SJSA1 (cell line): ENCODE measurements at places on chromosomes 5 and 9.

- no peak for DNase-seq
These were observed 44.3 kb downstream of the EPB41L4A start for GRCh38 chr5:112374818-112375217.

GRCh38 chr9:16138561-16139491 is 586.0 kb downstream of the CCDC171 start:
- DNase-seq, result no peak

DNA sequence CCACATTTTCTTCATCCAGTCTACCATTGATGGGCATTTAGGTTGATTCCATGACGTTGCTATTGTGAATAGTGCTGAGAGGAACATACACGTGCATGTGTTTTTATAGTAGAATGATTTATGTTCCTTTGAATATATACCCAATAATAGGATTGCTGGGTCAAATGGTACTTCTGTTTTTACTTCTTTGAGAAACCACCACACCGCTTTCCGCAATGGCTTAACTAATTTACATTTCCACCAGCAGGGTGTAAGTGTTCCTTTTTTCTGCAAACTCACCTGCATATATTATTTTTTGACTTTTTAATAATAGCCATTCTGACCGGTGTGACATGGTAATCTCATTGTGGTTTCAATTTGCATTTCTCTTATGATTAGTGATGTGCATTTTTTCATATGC is 82.2 kb upstream of the RFX3 start:
- DNase-seq, result no peak

- DNase-seq, result no peak
These were observed 17.7 kb downstream of the STK10 start for GRCh38 chr5:172170251-172170701.

GRCh38 chr9:131863306-131863896 is 123.5 kb upstream of the RAPGEF1 start:
- no peak for DNase-seq

DNA sequence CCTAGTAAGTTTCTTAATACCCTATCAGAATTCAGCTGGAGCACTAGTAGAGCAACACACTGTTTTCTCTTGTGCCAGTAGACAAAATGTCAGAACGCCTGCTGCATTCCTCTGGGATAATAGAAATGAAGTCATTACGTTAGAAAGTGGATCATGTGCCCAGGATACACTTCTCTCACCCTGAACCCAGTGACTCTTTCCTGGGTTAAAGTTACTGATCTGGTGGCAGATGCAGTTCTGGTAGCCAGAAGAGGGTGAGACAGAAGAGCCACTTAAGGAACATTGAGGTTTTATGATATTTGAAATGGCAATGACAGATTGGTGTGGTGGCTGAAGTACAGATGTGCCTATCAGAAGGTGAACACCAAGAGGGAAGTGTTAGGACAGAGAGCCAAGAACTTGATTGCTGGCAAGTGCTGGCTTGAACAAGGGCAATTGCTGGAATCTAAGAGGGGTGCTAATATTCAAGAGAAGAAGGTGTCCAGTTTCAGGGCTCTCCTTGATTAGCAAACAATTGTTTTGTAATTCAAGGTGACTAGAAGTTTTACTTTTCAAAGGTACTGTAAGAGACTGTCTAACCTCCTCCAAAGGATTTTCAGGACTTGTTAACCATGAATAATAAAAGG is 93.7 kb upstream of the ERBIN start:
- no peak for DNase-seq

GRCh38 chr5:169229342-169229892 is 71.5 kb downstream of the SLIT3 start:
- DNase-seq, result no peak

DNA sequence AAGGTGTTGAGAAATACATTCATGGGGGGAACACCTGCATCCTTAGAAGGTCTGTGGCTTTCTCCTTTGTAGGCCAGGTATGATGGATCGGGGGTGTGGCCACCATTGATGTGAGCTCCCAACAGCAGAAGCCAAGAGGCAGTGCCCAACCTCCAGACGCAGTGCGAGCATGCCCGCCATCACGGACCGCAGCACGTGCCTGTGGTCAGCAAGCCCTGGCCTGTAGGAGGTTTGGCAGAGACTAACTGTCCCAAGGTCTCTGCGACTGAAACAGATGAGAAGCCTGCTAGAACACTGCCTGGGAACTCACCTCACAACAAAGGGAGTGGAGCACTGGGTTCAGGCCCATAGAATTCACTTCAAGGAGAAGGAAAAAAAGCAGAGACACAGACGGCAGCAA is 31.9 kb upstream of the ZNF354A start:
- no peak for DNase-seq

GRCh38 chr5:178555771-178556211 is 34.4 kb downstream of the COL23A1 start:
- no peak for DNase-seq

DNA sequence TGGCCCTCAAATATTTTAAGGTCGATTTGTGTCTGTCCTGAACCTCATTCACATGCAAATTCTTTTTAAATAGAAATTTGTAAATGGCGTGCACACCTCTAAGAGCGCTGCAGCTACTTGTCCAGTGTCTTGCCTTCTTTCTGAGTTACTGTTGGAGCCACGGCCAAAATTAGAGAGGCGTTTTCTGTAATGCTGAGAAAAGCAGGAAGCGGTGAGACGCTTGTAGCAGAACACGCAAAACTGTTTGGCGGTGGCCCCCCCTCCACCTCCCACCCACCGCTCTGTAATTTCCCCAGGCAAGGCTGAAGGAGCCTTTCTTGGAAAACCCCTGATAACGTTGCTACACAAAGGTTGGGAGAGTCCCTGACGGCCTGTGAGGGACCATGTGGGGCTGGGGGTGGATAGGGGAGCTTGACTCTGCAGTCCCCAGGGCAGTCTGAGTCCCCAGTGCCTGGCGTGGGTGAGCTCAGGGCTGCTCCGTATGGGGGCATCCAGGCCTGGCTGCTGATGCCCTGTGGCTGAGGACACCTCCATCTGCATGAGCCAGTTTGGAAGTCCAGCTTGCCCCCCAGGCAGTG is 96.5 kb downstream of the GADD45G start:
- no peak for DNase-seq

- no peak for DNase-seq
These were observed 1.1 kb upstream of the ARHGEF28 start for GRCh38 chr5:73624888-73625287.

- no peak for DNase-seq
These were observed 612 bp upstream of the ATG10 start for GRCh38 chr5:81971111-81971711.

GRCh38 chr5:120504057-120504456 is 40.0 kb downstream of the PRR16 start:
- DNase-seq, result no peak

- DNase-seq, result no peak
These were observed 105.6 kb upstream of the CCDC112 start for GRCh38 chr5:115402092-115402491.

DNA sequence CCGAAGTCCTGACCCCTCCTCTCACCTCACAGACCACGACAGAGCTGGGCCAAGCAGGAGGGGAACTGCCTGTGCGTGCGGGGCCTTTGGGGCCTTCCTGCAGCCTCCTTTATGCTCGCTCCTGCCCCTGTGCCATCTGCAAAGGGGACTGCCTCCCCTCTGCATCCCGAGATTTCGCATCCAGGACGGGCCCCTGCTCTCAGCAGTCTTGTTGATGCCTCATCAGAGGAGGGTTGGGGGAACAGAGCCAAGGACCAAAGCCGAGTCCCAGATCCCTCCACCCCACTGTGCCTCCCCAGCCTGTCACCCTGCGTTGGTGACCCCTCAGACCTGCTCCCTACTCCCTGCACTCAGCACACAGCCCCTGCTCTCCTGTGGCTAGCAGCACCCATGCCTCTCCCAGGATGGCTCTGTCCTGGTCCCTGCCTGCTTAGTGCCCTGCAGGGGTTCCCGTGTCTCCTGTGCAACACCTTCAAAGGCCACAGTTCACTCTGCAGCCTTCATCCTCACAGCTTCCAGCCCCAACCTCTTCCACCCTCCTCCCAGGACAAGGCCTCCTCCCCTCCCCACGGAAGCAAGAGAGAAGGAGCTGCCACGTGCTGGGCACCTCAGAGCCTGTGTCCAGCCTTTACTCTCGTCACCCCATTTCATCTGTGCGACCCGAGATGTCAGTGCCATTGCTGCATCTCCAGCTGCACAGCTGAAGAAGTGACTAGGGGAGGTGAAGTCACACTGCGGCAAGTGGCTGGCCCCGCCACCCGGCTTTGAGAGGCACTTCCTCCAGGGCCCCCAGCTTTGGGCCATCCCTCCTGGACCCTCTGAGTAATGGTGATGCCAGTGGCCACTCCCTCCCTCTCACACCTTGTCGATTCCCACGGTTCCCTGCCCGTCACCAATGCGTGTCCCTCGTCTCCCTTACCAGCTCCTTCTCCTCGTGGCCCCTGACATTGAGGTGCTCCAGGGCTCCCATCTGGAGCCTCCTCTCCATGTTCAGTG is 62.6 kb upstream of the LRRTM2 start:
- peak; percentile 44 for DNase-seq

DNA sequence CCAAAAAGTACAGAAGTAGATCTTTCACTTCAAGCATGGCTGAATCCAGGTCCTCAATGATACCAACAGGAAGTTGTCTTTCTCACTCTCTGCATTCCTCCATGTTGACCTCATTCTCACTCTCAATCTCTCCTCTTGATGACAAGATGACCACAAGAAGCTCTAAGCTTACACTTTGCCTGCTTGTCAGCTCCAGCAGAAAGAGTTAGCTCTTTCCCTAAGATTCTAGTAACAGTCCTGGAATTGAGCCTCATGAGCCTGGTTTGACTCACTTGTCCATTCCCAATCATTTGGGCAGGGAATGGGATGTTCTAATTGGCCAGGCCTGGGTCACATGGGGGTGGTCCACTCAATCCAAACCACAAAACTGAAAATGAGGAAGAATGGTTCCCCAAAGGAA is 3.3 kb upstream of the CLTA start:
- DNase-seq, result peak; percentile 23

GRCh38 chr5:6722015-6722414 is 8.8 kb downstream of the TENT4A start:
- no peak for DNase-seq

DNA sequence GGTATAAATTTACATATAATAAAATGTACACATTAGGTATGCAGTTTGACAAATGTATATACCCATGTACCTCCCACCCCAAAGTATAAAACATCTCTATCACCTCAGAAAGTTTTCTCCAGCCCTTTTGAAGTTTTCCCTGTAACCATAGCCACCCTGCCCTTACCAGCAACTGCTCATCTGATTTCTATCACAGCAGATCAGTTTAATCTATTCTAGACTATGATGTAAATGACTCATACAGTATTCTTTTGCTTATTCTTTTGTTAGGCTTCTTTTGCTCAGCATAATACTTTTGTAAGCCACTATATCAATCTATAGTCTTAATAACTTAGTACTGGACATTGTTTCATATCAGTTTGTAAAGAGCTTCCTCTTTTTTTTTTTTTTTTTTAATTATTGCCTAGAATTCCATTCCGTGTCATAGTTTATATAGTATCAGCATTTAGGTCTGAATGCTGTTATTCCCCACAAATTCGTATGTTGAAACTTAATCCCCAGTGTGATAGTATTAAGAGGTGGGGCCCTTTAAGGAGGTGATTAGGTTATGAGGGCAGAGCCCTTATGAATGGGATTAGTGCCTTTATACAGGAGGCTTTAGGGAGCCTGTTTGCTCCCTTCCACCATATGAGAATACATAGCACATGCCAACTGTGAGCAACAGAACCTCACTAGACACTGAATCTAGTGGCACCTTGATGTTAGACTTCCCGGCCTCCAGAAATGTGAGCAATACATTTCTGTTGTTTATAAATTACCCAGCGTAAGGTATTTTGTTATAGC is 20.3 kb downstream of the MELK start:
- no peak for DNase-seq

- DNase-seq, result no peak
These were observed 198.0 kb downstream of the GNA14 start for GRCh38 chr9:77450085-77450475.

- no peak for DNase-seq
These were observed 9.5 kb downstream of the NUDT2 start for GRCh38 chr9:34338665-34339385.

- no peak for DNase-seq
These were observed at the start of gene DOCK2 for GRCh38 chr5:169637085-169637548. DOCK2 (plus strand) TSS chr5:169637275; CDS start chr5:169637327, 52 bp downstream.

DNA sequence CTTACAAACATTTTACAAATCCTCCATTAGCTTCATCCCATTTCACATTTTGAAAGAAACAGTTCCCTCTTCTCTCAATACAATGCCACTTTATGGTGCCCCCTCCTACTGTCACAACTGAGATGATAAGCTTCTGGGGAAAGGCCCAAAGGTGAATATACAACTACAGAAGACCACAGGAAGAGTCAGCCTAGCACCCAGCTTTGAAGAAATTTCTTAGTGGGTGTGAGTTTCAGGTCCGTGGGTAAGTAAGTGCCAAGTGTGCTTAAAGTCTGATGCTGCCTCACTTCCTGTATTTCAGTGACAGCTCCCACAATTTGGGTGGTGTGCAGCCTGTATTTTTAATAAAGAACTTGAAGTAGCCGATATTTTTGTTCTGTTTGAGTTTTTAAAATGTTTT is 68.1 kb downstream of the ARHGEF28 start:
- DNase-seq, result no peak

DNA sequence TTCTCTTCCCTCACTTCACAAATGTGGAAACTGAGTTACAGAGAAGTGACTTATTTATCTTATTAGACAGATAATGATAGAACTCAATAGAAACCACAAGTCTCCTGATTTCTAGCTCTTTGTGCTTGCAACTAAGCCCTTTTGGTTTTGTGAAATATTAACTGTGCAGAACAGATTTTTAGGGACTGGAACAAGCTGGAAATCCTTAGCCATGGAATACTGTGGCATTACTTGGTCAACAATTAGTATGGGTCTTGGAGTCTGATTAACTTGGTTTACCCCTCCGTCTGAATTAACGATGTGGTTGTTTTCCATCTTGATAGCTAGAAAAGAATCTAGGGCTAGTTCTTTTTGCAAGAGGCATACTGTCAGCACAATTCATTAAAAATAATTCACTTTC is 584 bp upstream of the KLF9 start:
- no peak for DNase-seq

DNA sequence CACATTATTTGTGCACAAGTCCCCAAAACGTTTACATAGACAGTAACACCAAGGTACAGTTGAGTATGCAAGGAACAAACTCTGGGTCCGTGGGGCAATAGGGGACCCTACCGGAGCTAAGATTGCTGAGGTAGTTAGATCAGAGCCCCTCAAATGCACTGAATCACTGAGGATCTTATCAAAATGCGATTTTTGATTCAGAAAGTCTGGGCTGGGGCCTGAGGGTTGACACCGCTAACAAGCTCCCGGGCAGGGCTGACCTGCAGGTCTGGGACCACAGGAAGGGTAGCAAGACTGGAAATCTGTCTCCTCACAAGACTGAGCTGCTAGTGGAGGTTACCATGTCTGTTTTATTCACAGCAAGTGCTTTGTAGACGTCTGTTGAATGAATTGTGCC is 1.8 kb upstream of the IL3 start:
- DNase-seq, result no peak

DNA sequence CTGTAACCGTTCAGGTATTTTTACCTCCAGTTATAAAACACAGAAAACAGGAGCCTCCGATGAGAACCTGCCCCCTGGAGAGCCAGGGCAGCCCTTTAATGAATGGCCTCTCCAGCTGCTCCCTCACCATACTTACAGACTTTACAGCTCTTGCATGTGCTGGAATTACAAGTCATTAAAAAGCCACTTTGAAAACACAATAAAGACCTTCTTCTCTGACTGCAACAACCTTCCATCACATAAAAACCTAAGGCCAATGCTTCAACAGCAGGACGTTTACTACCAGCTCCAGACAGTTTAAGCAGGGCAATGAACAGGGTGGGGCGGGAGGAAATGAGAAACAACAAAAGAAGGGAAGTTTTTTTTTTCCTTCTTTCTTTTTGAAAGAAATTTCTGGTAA is 213.8 kb downstream of the MLLT3 start:
- DNase-seq, result no peak
